Stimulated activated CD4-positive, alpha-beta T cell treated with anti-CD3 and anti-CD28 coated beads, Interleukin-1b, Interleukin-23, amount 100 ng/mL, for 1 hour (primary cell): ENCODE measurements at places on chromosomes 2 and 18.

DNA sequence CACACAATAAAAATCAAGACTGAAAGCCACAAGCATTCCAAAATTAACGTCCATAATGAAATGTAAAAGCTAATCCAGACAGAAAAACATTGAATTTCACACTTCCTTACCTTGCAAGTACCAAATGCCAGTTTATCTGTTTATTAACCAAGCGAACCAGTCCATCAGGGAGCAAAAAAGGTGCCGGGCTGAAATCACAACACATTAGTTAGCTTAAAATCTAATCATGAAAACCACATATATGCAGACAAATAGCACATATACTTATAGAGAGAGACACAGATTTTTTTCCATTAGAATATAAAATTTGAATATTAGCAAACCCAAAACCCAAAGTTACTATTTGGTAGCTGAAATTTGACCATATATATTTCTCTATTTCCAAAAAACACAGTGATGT, 7.2 kb downstream of the NBAS start:
- DNase-seq: no peak

DNA sequence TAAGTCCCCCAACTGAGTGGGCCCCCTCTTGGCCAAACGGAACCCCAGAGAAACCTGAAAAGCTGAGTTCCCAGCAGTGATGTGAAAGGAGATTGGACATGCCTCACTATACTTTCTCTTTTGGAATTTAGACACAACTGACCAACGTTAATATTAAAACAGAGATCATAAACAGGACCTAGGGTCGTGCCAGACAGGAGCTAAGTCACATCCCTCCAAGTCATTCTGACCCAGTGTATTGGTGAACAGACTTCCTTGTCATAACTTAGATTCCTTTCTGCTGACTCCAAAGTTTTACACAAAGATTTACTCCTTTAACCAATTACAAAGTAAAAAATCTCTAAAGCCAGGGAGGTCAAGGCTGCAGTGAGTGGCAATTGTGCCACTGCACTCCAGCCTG, 46.9 kb downstream of the UXS1 start:
- DNase-seq: no peak

GRCh38 chr2:64799592-64800252, 146.0 kb upstream of the SERTAD2 start:
- DNase-seq: no peak

GRCh38 chr2:238513346-238513745, 86.6 kb downstream of the ASB1 start:
- no peak for DNase-seq

GRCh38 chr2:47076586-47077441, 78.3 kb downstream of the STPG4 start:
- no peak for DNase-seq

DNA sequence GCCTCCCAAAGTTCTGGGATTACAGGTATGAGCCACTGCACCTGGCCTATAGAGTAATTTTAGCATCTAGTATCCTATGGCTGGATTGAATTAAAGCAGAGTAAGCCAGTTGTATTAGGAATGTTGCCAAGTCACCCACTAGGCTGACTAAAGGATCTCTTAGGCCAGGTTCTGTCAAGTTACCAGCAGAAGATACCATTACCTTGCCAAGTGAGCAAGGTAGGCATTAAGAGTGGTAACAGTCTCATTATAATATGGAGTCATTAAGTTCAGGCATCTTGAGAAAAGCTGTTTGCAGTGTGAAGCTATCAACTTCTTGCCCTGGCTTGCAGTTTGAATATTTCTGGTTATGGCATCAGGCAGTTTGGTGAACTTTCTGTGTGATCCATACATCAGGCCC, 37.0 kb upstream of the MTCL1 start:
- DNase-seq: no peak

- no peak for DNase-seq
These were observed 53.1 kb downstream of the ADCY3 start for GRCh38 chr2:24866946-24867345.

DNA sequence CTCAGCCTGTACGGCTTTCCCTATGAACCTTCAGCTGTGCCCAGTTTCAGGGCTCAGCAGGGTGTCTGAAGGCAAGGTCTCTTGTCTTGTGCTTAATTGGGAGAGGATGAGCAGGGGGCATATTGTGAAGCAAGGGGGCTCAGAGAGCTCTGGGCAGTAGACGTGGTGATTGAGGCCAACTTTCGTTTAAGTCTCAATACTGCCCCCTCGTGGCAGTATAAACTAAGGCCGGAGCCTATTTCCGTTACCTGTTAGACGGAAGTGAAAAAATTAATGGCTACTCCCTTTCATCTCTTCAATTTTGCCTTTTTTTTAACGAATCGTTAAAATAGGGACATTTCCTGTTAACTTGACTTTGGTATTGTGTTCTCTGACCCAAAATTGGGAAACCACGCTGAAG, 193.4 kb downstream of the TDRD15 start:
- DNase-seq: no peak

GRCh38 chr2:153101187-153101586, 377.4 kb downstream of the RPRM start:
- no peak for DNase-seq

DNA sequence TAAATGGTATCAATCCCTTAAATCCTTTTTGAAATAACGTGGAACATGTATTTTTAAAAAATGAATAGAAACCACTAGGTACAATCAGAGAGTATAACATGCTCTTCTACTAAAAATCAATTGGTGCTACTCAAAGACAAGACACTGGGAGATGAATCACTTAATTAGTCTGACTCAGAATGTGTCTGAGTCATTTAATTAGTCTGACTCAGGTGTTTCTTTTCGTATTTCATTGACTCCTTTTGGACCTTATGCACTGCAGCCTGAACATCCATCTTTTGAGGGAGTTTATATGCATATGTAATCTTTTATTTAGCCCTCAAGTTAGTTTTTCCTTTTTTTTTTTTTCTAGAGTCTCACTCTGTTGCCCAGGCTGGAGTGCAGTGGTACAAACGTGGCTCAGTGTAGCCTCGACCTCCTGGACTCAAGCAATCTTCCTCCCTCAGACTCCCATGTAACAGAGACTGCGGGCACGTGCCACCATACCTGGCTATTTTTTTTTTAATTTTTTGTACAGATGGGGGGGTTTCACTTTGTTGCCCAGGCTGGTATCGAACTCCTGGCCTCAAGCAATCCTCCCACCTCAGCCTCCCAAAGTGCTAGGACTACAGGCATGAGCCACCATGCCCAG, 26.5 kb downstream of the PPP4R3B start:
- no peak for DNase-seq

- no peak for DNase-seq
These were observed 34.4 kb downstream of the ATP8B1 start for GRCh38 chr18:57768537-57769326.

- no peak for DNase-seq
These were observed 70.4 kb downstream of the CWC22 start for GRCh38 chr2:179936654-179937053.

- DNase-seq: no peak
These were observed 312.7 kb downstream of the TCF4 start for GRCh38 chr18:55275039-55275901.

DNA sequence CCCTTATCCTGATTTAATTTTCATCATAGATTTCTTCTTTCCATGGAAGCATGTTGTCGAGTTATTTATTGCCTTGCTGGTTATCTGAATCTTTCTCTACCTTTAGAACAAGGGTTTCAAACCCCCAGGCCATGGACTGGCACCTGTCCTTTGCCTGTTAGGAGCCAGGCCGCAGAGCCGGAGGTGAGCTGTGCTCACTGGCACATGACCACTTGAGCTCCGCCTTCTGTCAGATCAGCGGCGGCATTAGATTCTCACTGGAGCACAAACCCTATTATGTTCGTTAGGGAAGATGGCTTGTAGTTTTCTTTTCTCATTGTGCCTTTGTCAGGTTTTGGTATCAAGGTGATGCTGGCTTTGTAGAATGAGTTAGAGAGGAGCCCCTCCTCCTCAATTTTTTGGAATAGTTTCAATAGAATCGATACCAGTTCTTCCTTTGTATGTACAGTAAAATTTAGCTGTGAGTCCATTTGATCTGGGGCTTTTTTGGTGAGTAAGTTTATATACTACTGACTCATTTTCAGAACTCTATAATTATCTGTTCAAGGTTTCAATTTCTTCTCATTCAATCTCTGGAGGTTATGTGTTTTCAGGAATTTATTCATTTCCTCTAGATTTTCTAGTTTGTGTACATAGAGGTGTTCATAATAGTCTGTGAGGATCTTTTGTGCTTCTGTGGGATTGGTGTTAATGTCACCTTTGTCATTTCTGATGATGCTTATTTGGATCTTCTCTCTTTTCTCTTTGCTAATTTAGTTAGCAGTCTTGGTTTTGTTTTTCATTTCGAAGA, 668.0 kb upstream of the FAM98A start:
- no peak for DNase-seq

DNA sequence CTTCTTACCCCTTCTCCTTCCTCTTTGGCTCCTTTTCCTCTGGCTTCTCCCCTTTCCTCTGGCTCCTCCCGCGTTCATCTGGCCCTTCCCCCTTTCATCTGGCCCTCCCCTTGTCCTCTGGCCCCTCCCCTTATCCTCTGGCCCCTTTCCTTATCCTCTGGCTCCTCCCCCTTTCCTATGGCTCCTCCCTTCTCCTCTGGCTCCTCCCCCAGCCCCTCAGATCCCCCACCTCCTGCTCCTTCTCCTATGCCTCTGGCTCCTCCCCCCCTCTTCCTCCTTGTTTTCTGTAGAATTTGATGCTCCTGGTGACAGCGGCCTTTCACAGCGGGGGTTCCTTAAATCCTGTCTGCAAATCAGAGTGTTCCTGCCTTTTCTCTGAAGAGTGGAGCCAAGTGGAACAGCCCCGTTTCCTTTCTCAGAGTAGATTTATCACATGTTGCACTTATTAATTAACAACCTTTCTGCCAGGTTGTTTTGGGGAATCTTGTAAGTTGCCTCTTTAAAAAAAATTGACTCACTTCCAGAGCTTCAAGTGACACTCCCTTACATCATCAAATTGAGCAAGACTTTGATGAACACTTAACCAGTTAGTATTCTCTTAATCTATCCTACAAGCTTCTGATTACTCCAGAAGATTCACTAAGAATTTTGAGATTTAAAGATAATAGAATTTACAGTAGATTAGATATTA, 27.9 kb downstream of the FABP1 start:
- no peak for DNase-seq

GRCh38 chr2:151827564-151828142, 568 bp downstream of the ARL5A start:
- no peak for DNase-seq

DNA sequence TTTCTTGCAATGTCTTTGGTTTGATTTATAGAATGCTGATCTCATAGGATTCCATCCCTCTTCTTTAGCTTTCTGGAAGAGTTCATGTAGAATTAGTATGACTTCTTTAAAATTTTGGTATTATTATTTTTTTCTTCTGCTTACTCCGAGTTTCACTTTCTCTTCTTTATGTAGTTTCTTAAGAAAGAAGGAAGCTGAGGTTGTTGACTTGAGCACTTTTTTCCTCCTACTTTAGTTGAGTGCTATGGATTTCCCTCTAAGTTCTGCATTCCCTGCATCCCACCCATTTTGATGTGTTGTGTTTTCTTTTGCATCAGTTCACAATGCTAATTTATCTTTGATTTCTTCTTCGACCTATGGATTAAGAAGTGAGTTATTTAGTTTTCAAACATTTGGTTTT, 78.9 kb upstream of the SPRED2 start:
- DNase-seq: no peak
